ENCODE measurements at places on chromosomes 16 and 17. TPM values are rescaled to one million over a fixed set of nuclear protein-coding genes. Genes with fewer than 3 reads are reported as not detected.
A peak's percentile ranks its signal among the peaks of the same experiment; 100 is the strongest.

SLC16A11 gene
- 1.2 TPM for total RNA-seq

CETP gene
- total RNA-seq, result not detected

DNA sequence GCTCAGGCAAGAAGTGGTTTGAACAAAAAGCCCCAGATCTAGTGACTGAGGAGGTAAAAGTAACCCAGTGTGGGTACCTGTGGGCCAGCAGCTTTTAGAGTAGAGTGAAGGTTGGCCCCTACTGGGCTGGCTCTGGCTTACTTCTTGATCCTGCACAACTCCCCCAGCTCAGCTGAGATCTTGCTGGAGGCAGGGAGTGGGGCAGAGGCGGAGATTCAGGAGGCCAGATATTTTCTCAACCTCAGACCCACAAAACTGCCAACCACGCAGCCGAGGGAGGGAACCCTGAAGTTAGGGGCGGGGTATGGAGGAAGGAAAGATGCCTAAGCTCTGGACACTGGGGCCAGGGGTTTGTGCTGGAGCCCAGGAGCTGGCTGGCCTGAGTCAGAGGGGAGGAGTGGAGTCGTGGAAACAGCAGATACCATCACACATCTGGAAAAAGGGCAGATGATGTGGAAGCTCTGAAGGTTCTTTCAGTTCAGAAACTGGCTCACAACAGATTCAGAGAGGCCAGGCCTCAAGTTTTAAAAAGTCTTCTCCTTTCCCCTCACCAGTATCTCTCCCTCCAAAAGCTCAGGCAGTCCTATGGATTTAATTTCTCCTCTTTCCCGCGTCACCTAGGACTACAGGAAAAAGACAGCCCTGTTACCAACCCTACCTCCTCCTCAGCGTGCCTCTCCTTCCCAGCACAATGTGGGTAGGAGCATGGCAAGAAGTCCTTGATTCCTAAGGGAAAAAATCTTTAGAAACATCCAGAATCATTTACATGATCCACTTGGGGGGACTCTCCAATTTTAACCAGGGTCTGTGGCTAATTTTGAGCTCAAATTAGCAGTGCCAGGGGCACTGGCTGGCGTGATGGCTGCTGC is 48.1 kb downstream of the MYO18A start:
- peaks cover 21% of the 10 kb centered on the region for H3K4me1 ChIP-seq
- H3K27me3 ChIP-seq, result no peaks in the 10 kb centered on the region
- H3K27ac ChIP-seq, result no peak overlapping the region
- no peak overlapping the region for H3K4me3 ChIP-seq

ZNF423 gene
- not detected for total RNA-seq

- peaks cover 3% of the 10 kb centered on the region for H3K36me3 ChIP-seq
- H3K4me3 ChIP-seq, result no peak overlapping the region
- no peak for DNase-seq
- H3K27ac ChIP-seq, result peak overlapping the region; percentile 25
Observed at GRCh38 chr17:44076716-44077594, 6.4 kb downstream of the G6PC3 start.

TPSAB1 gene
- total RNA-seq, result not detected

PPY gene
- total RNA-seq, result not detected

GRCh38 chr17:67123699-67124098 is 79.3 kb downstream of the CACNG1 start:
- no peak for DNase-seq
- no peak overlapping the region for H3K27ac ChIP-seq
- peaks cover 31% of the 10 kb centered on the region for H3K36me3 ChIP-seq
- no peaks in the 10 kb centered on the region for H3K27me3 ChIP-seq

DNA sequence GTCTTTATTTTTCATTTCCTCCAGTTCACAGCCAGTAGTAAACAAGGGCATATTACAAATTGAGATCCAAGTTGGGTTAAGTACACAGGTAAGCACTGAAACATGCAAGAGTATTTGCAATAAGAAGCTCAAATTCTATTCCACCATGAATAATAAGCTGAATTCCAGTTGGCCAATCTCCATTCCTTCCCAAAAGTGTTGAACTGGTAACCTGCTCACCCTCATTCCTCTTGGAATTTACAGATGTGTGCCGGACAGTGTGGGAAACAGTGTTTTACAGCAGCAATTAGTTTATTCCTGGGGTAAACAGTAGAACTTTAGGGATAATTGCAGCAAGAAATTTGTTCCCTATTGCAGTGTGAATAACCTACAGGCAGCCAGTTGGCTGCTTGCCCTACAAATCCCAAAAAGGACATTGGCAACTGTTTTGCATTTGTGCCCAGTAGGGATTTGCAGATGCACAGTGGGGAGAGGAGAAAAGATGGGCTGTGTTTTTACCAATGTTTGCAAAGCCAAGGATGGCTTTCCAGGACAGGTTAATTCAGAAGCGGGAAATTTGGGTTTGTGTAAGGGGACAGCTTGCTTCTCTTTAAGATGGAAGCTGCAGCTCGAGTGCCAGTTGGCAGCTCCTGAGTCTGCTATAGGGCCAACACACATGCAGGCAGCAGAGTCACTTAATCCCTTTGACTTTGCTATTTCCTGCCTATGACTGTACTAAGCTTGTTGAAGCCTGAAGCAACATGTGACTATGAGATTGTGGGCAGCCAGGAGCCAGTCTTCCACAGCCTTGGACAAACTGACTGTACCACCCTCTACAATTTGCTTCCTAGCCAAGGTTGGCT is 318.9 kb downstream of the MAP2K6 start:
- H3K4me1 ChIP-seq, result peaks cover 10% of the 10 kb centered on the region
- H3K36me3 ChIP-seq, result peaks cover 18% of the 10 kb centered on the region
- no peak overlapping the region for H3K4me3 ChIP-seq
- no peak overlapping the region for H3K27ac ChIP-seq
- H3K27me3 ChIP-seq, result peaks cover 26% of the 10 kb centered on the region
- no peak for DNase-seq

DNA sequence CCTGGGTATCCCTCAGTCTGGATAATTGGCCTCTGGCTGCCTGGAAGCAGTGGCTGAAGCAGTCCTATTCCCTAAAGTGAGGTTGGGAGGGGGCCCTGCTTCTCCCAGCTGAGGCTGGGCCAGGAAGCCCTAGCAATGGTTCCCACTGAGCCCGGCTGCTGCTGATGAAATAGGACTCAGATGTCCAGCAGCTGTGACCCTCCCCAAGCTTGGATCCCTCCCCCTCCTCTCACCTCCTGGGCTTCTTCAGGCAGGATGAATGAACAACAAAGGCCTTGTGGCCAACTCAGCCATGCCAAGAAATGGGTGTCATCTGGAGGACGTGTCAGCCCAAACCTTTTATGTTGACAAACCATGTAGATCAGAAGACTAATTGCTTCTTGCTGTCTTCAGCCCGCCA is 42.0 kb downstream of the AXIN2 start:
- H3K36me3 ChIP-seq, result no peaks in the 10 kb centered on the region
- H3K27me3 ChIP-seq, result peaks cover 51% of the 10 kb centered on the region
- H3K27ac ChIP-seq, result no peak overlapping the region
- DNase-seq, result no peak
- H3K4me3 ChIP-seq, result no peak overlapping the region
- peaks cover 19% of the 10 kb centered on the region for H3K4me1 ChIP-seq

GAST gene
- total RNA-seq, result not detected
